Stimulated activated naive CD4-positive, alpha-beta T cell (primary cell): ENCODE measurements at places on chromosomes 11 and 22.

DNA sequence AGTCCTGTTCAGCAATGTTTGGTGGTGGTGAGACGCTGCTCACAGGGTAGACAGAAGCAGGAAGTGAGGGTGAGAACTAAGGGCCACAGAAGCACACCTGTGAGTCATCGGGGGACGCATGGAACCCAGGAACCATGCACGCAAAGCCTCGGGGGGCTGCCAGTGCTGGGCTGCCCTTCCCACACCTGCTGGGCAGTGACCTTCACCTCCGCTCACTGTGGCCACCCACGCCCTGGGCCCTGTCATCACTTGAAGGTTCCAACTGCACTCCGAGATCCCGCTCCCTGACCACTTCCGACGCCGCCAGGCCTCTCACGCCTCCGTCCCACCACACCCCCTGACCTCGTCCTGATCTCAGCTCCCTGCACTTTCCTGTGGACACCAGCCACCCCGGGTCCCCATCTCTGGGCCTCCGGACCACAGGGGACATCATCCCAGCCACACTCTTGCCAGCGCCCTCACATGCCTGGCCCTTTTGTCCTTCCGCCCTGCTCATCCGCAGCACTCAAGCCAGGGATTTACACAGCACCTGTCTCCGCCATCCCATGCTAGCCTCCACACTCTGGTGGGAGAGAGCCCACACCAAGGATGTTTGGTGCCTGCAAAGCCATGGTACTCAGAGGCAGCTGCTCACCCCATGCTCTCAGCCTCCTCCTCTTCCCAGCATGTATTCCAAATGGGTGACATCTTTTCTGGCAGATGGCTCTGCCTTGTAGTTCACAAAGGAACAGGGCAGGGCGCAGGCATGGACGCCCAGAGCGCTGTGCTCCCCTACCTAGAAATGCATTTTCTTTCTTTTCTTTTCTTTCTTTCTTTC lies 23.1 kb upstream of the ATXN10 start:
- DNase-seq, result no peak

GRCh38 chr11:14336507-14337503 lies 22.2 kb downstream of the RRAS2 start:
- DNase-seq, result no peak

GRCh38 chr22:16800358-16800757 lies 24.9 kb downstream of the XKR3 start:
- DNase-seq, result no peak

DNA sequence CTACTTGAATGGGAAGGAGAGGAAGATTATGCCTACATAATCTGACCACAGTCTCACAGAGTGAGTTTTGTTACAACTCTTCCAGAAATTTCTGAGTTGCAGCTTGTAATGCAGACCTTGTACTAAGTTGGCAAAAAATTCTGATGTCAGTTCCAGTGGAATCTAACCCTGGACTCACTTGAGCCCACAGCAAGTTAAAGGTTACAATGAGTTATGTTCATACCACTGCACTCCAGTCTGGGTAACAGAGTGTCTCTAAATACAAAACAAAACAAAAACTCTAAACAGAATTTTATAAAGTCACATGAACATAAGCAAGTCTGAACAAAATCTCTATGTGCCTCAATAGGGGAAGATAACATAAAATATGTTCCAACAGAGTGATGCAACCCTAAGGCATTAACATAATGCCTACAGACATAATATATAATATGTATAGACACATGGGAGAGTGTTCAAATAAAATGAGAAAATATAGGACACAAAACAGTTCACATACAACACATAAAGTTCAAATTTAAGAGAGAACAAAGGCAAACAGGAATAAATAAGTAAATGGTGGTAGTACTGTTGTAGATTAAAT lies 1.1 kb downstream of the GLYAT start:
- no peak for DNase-seq

DNA sequence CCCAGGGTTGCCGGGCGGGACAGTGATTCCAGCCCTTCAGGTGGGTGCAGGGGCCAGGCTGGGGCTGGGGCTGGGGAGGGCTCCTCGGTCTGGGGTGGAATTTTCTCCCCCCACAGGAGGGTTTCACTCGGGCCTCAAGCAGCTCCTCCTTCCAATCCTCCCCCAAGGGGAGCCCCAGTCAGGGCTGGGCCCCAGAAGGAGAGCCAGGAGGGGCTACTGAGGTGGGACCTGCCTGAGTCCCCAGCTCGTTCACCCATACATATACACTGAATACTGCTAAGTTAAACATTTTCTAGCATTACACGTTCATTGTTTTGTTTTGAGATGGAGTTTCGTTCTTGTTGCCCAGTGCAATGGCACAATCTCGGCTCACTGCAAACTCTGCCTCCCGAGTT lies 1.5 kb upstream of the CRACR2B start:
- no peak for DNase-seq

GRCh38 chr22:38696606-38697424 lies 3.9 kb downstream of the JOSD1 start:
- DNase-seq, result no peak

DNA sequence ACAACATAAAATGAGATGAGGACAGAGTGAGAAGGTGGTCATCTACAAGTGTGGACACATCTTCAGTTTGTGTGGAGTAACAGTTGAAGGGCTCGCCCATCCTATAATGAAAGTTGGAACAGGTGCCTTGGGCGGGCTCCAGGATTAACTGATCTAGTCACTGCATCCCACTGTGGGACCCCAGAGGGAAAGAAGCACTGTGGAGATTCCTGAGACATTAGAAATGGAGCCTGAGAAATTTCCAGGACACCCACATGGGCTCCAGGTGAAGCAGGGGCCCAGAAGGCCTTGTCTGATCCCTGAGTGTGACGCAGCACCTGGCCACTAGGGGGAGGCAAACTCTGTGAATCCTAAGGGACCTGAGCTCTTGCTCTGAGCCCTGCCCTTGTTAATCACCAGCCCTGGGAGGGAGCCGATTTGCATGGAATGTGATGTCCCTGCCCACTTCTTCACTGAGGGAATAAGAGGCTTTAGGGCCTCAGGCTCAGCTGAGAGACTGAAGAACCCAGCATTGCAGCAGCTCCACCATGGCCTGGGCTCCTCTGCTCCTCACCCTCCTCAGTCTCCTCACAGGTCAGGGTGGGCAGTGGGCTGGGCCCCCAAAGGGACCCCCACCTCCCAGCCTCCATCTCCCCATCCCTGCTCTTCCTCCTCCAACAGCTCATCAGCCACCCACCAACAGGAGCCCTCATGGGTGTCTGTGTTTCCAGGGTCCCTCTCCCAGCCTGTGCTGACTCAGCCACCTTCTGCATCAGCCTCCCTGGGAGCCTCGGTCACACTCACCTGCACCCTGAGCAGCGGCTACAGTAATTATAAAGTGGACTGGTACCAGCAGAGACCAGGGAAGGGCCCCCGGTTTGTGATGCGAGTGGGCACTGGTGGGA lies 98.4 kb downstream of the VPREB1 start:
- DNase-seq, result peak; percentile 48

DNA sequence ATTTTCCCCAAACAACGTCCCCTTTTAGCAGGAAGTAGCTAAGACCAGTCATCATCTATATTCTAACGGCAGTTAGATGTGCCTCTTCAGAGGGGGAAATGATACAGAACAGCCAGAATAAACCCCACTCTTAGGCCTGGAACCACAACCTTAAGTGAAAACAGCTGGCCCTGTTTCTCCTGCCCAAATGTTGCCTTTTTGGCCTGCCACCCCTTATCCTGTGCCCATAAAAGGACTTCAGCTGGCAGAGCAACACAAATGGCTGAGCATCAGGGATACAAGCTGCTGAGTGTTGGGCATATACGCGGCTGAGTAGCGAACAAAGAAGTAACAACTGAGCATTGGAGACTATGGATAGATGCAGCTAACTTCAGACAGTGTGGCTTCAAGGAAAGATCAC lies 1491.4 kb downstream of the LRRC4C start:
- no peak for DNase-seq

DNA sequence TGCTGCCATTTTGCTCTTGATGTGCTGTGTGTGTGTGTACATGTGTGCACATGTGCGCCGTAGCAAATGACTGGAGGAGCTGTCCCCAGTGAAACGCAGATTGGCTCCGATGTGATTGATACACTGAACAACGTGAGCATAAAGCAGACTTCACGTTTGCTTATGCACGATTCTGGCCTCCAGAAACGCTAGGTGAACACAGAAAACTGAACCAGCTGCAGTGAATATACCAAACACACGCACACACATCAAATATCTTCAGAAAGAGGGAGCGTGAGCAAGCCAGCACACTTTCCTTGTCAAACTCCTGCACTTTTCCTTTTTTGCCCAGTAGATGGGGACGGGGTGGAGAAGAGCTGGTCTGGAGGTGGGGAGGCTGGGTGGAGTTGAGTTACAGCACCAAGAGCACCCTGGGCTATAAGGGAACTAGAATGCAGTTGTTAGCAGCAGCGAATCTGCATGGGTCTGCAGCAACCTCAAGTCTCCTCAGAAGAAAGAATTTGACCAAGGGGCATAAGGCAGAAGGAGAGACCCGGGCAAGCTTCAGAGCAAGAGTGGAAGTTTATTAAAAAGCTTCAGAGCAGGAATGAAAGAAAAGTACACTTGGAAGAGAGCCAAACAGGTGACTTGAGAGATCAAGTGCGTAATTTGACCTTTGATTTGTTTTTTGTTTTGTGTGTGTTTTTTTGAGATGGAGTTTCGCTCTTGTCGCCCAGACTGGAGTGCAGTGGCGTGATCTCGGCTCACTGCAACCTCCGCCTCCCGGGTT lies 77.8 kb upstream of the CADM1 start:
- DNase-seq, result no peak

DNA sequence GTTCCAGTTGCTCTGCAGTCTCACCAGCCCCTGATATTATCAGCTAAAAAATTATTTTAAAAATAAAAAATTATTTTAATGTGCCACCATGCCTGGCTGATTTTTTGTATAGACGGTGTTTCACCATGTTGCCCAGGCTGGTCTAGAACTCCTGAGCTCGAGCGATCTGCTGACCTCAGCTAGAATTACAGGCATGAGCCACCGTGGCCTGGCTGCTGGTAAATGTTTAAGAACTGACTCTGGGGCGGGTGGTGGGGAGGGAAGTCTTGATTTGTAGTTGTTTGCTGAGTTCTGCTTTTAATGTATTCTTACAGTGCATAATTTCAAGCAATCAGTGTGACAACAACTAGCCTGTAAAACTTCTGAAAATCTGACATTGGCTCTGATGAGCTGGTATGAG lies 120.9 kb upstream of the PLET1 start:
- DNase-seq, result no peak

DNA sequence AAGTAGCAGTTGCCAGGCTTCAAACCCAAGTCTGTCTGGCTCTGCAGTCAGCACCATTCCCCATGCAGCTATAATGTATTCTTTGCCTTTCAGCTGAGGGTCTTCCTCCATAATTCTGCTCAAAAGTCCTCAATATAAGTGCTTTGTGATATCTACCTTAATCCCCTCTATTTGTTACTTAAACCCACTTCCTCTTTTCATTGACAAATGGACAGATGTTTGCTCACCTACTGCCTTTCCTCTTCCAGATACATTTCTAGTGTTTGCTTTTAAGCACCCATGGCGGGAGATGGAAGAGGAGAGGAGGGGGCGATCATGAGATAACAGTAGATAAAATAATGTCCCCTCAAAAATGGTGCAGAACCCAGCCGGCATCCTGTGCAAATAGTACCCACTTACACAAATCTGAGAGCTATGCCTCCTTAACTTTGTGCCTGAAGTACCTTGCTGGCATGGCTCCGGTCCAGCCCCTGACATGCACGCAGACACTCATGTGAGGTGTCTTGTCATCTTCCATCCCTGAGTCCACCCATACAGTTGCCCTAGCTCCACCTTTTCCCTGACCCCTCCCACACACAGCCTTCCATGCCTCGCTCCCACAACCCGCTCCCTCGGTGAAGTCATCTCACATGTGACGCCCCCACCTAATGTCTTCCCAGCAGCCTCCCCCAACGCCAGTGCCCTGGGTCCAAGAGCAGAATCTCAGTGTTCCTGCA lies 109.6 kb downstream of the TRIM29 start:
- DNase-seq, result no peak

DNA sequence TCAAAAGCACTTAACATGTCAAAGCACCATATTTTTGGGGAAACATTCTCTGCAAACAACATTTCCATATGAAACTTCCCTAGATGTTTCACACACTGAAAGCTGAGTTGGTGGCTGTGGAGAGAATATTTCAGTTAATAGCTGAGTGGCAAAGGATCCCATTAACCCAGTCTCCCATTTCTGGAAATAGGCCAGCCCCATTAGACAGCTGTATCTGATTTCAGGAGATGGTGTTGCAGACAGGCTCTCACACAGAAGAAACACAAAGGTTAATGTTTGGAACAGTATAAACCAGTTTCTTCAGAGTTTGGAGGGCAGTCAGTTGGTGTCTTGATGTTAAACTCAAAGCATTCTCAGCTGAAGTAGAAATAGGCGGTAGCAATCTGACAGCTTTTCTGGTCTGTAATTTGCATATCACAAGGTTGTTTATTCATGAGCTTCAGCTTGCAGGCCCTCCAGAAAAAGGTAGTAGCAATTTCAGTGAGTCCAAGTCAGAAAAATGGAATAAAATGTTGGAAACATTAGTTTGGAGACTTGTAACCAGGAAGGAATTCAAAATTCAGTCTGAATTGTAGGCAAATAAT lies 15.5 kb upstream of the ZBTB44 start:
- no peak for DNase-seq

DNA sequence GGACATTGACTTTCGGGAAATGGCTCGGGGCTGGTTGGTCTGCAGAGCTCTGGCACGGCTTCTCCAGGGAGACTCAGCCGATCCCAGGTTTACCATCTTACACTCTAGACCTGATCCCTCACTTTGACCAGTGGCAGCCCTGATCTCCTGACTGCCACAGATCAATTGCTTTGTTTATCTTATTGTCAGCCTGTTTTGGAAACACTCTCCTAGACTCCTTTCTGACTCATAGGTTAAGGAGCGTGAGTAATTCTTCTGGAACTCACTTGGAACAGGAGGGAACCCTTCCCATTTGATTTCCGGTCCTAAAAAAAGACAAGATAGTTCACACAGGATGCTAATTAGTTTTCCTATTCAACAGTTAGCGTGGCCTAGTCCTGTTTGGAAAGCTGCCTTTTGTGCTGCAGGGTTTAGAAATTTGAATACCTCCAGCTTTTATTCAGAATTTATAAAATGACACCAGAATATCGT lies 16.0 kb upstream of the BMAL1 start:
- DNase-seq, result no peak

DNA sequence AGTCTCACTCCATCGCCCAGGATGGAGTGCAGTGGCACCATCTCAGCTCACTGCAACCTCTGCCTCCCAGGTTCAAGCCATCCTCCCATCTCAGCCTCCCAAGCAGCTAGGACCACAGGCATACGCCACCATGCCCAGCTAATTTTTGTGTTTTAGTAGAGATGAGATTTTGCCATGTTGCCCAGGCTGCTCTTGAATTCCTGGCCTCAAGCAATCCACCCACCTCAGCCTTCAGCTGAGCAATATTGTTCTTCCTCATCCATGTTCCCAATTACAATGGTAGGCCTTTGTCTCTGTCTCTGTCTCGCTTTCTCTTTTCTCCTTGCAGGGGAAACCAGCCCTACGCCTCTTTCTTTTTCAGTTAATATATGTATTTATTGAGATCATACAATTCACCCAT lies 10.3 kb downstream of the HSPA8 start:
- no peak for DNase-seq

GRCh38 chr11:64893194-64894069 lies 15.0 kb upstream of the EHD1 start:
- DNase-seq, result no peak

GRCh38 chr11:115709297-115709696 lies 205.1 kb upstream of the CADM1 start:
- DNase-seq, result no peak
